ENCODE measurements at places on chromosomes 12 and 14.

DNA sequence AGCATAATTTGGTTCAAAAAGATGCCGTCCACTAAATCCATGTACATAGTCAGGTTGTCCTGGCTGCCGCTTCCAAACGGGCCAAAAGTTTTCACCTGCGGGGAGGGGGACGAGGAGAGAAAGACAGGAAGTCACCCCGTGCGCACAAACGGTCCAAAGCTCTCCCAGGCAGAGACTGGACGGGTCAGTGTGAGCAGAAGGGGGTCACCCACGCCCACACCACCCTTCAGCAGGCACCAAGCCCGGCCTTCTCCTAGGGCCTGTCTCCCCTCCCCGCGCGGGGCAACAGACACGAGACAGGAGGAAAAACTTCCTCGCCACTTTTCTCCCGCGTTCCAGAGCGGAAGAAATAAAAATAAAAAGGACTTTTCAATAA lies 888 bp downstream of the CCDC88C start:
- DNase-seq: no peak

DNA sequence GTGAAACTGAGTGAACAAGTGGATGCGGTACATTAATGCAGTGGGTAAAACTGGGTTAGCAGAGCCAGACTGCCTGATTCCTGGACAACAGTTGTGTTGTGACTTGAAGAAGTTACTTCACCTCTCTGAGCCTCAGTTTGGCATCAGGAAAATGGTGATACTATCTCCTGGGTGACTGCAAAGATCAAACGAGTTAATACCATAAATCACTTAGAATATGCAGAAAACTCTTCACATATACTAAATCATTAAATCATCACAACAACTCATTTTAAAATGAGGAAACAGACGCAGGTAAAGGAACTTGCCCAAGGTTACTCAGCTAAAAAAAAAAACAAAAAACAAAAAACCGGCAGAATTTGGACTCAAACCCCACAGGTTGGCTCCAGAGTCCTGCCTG lies 811 bp downstream of the MTERF2 start:
- no peak for DNase-seq

- DNase-seq: no peak
Measured at GRCh38 chr14:50225067-50225973, 6.1 kb downstream of the SOS2 start.

- no peak for DNase-seq
Measured at GRCh38 chr14:61474701-61475100, 153.3 kb downstream of the PRKCH start.

- DNase-seq: no peak
Measured at GRCh38 chr12:38911611-38912010, 6.2 kb upstream of the CPNE8 start.

GRCh38 chr12:19277711-19278110 lies 148.2 kb downstream of the PLEKHA5 start:
- DNase-seq: no peak

DNA sequence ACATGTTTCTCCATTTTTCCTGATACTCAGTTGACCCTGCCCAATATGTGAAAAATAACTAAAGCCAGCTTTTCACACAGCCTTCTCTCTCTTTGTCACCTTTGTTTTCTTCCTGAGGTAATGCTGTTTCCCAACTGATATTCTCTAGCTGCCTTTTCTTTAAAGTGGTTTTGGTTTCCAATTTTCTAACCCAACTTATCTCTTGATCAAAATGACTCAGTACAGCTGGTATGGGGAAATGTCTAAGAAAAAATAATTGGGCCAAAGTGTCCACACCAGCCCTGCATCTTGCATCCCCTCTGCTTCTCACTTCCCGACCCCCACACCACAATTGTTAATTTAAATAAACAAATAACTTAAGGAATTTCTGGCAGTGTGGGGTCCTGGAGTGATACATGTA lies 193.8 kb downstream of the SYT1 start:
- DNase-seq: no peak

GRCh38 chr12:47751561-47751960 lies 7.1 kb downstream of the RAPGEF3 start:
- no peak for DNase-seq

DNA sequence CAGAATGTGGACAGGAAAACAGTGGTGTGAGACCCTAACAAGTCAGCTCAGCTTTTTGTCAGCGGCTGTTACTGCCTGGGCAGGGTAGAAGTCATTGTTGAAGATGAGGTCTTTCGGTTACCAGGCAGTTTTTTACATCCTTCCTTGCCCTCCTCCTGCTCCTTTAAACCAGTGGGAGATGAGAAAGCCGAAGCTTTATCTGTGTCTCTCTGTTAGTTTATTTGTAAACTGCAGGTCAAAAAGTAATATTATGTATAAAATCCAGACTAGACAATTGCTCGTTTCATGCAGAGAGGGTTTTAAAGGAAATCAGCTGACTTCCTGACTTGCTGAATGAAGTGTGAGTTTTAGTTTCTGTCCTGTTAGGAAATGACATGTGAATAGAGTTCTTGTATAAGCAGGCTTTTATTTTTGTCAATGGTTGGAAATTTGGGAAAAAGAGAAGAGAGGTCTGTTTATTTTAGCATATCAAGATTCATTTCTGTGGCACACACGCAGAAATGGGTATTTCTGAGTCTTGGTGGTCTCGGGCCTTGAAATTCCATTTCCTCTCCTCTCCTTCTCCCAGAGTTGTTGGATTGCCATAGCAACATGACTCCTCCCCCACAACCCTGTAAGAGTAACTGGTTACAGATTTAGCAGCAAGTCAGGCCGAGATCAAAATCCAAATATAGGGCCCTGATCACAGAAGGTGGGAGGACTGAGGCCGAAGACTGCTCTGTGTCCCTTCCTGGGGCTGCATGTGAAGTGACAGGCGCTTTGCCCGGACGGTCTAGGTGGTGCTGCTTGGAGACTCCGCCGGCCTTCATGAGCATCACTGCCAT lies 60.8 kb downstream of the SAMD4A start:
- no peak for DNase-seq

GRCh38 chr14:74309125-74310022 lies 6.6 kb upstream of the ABCD4 start:
- DNase-seq: no peak

- no peak for DNase-seq
Measured at GRCh38 chr12:20868277-20868676, 57.8 kb downstream of the SLCO1B3 start.

- DNase-seq: no peak
Measured at GRCh38 chr12:14665354-14666348, 30.7 kb downstream of the GUCY2C start.

- DNase-seq: no peak
Measured at GRCh38 chr12:5185435-5186069, 141.9 kb downstream of the KCNA5 start.

GRCh38 chr12:15307079-15307478 lies 15.2 kb upstream of the PTPRO start:
- DNase-seq: no peak

- DNase-seq: no peak
Measured at GRCh38 chr12:116563262-116563661, 4.1 kb downstream of the MAP1LC3B2 start.

DNA sequence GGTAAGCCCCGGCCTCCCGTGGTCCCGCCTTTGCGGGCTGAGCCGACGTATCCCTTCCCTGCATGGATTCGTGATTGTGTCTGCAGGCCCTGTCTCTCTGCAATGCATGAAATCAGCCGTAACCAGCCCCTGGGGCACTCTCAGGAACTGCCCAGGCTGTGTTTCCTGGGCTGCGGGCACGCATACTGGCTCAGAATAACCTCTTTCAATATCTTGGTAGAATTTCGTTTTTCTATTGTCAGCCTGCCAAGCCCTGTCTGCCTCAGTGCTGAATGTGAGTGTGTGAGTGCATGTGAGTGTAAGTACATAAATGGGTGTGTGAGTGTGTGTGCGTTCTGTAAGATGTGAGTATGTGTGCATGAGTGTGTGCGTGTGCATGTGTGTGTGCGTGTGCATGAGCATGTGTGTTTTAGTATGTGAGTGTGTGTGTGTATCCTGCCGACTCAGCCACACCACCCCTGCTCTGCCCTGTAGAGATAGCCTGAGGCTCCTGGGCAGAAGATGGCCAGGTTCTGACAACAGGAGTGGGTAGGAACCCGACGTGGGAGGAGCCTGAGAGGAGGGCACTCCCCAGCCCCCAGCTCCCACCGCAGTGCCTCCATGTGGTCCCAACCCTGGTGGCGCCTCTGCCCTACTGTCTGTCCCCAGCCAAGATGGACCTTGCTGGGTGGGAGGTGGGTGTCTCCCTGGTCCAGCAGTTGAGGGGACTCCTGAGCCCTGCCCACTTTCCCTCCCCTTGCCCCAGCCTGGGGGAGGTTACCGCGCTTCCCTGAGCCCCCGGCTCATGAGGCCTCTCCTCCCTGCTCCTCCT lies 268.8 kb downstream of the ADGRD1 start:
- DNase-seq: no peak

- no peak for DNase-seq
Measured at GRCh38 chr12:94650143-94651056, at the start of gene TMCC3. TMCC3 (minus strand) TSS chr12:94650557; CDS start chr12:94650430, 127 bp downstream.

DNA sequence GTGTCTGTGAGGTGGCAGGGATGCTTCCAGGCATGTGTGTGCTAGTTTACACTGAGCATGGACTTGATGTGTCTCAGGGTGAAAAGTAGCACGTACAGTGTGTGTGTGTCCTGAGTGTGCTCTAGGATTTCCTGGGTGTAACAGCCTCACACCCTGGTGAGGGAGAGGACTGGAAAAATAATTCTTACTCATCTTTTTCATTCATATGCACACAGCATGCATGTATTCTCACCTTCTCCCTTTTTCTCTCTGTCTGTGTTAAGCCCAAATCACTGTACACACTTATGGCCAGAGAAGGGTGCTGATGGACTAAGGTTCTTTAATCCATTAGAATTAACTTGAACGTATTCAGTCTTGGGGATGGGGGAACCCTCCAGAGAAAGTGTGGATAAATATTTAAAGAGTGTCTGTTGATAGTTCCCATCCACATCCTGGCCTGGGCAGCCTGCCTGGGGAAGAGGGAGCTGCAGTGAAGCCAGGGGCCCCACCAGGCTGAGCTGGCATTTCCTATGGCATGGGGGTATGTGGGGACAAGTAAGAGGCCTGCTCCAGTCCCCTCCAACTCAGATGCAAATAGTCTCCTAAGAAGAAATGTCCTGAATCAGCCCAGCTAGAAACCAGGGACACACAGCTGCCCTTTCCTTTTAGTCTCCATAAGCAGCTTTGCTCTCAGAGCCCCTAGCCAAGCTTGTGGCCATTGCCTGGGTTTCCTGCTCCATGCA lies 1.1 kb upstream of the HOXC8 start:
- DNase-seq: no peak

- DNase-seq: no peak
Measured at GRCh38 chr14:80850197-80850814, 91.2 kb downstream of the CEP128 start.

- no peak for DNase-seq
Measured at GRCh38 chr12:24997970-24998582, 49.2 kb upstream of the BCAT1 start.

DNA sequence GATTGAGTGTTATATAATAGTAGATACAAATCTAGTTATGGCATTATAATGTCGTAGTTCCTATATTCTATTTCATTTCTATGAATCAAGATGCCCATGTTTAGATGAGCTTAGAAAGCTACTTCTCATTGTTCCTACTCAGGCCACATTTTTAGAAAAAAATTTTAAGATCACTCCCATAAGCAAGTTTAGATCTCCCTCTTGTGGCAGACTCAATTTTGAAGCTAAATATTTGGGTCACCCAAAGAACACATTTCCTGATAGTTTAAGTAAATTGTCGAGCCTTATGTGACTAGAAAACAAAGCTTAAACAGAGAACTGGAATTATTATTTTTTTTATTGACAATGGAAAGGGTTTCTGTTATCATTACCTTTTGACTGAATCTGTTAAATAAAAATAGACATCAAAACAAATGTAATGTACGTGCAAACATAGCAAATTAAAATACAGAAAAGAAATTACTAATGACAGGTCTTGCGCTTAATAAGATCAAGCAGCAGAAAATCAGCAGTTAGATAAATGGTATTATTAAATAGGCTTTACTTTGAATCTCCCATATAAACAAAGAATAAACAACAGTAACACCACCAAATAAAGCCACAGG lies 180.2 kb downstream of the ACSS3 start:
- DNase-seq: no peak

GRCh38 chr14:64935508-64935907 lies 7.0 kb downstream of the GPX2 start:
- no peak for DNase-seq

GRCh38 chr12:119686776-119687175 lies 18.8 kb downstream of the PRKAB1 start:
- no peak for DNase-seq

DNA sequence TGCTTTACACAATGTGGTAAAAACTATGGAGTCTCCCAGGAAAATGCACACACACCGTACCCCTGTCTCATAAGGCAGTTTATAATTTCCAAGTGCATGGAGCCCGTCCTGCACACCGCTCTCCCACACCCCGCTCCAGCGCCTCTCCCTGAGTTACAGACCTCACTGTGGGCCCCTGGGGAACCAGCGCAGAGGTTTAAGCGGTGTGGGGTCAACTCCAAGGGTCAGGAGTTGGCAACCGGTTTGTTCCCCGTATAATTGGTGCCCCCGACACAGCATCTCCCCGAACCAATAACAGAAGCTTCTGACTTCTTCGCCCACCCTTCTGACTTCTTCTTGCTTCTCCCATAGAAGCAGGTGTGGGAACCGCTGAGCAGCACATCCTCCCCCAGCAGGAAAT lies 58.4 kb upstream of the DDX11 start:
- no peak for DNase-seq

GRCh38 chr12:2320841-2321240 lies 268.1 kb downstream of the CACNA1C start:
- no peak for DNase-seq

DNA sequence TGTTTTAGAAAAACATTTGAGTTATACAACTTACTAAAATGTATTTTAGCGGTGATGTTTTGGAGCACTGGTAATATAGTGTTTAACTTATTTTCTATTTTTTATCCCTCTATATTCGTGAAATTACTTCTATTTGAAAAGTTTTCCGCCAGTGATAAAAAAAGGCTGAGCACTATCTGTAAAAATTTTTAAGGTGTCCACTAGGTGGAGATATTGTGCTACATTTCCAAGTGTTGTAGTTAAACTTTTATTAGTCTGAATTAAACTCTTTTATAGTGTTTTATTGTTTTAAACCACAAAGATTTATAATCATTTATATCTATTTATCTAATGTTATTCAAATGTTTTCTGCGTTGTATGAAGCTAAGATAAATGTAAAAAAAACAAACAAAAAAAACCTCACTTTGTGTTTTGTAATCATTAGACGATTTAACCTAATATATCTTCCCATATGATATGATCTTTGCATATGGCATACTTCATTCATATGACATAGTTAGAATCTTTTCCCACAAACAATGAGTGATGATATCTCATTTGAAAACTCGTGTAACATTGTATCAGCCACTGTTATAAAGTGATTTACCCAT lies 11.8 kb downstream of the ALG10B start:
- no peak for DNase-seq

GRCh38 chr14:99763527-99764221 lies 29.5 kb upstream of the EML1 start:
- no peak for DNase-seq
